ENCODE measurements at places on chromosomes 16 and 17.

- DNase-seq: no peak
These were observed 63.9 kb downstream of the TNRC6C start for GRCh38 chr17:78022425-78022824.

DNA sequence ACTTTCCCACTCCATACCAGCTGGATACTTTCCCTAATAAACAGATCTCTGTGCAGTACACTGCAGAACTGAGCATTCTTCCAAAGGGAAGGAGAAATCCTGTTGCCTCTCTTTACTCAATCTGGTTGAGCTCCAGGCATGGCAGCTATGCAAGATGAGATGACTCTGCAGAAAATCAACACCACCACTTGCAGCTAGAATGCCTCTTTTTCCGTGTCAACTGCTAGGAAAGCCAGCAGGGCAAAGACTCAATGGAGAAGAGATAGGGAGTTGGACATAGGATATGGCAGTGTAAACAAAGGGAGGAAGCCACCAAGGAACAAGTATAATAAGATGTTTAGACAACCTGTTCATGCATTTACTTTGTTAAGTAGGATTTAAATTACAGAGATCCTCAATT is 40.4 kb upstream of the CORO6 start:
- DNase-seq: no peak

- no peak for DNase-seq
These were observed 566.1 kb upstream of the CA10 start for GRCh38 chr17:52724578-52724977.

DNA sequence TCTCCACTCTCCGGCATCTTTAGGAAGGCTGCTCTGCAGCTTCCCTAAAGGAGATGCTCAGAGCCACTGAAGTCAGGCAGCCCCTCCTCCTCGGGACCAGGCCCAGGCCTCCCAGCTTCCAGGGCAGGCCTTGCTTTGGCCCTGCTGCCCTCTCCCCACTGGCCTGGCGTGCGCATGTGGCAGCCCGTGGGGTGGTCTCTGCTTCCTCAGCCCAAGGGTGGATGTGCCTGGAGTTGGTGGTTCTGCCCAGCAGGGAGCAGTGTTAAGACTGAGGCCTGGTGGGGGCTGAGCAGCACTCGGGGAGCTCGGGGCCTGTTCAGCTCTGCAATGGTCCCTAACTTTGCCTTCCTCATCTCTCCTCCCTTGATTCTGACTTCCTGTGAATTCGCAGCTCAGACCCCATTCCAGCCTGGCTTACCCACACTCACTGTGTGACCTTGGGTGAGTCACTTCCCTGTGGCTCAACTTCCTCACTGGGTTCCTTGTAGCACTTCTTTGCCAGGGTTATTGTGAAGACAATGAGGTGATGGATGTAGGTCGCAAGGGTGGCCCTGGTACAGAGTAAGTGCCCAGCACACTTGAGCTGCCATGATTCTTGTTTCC is 63.2 kb downstream of the NKD1 start:
- no peak for DNase-seq

GRCh38 chr17:2961446-2961845 is 102.0 kb downstream of the OR1D5 start:
- no peak for DNase-seq

DNA sequence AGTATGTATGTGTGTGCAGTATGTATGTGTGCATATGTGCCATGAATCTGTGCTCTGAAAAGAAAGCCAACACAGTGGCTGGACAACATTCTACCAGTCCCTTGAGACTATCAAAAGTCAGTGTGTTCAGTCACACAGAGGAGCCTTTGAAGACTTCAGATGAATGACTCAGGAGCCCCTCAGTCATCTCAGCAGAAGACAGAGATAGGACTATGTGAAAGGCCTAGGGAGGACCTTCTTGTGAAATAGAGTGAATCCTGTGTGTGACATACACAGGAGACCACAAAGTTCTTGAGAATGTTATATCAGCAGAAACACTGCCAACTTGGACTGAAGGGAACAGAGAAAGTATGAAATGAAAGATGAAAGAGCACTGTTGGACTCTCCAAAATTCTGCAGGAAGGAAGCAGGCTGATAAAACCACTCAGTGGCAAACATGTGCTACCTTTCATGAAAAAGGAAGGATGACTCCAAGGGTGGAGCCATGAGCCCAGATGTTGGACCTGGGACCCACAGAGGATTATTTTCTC is 108.4 kb downstream of the METRNL start:
- no peak for DNase-seq

- DNase-seq: no peak
These were observed 5.5 kb upstream of the TMEM114 start for GRCh38 chr16:8595783-8596182.

GRCh38 chr16:73317321-73317857 is 269.5 kb upstream of the ZFHX3 start:
- no peak for DNase-seq

GRCh38 chr17:8488901-8489300 is 53.2 kb downstream of the NDEL1 start:
- no peak for DNase-seq

- DNase-seq: no peak
These were observed 214.1 kb downstream of the SEC14L1 start for GRCh38 chr17:77354670-77355455.

DNA sequence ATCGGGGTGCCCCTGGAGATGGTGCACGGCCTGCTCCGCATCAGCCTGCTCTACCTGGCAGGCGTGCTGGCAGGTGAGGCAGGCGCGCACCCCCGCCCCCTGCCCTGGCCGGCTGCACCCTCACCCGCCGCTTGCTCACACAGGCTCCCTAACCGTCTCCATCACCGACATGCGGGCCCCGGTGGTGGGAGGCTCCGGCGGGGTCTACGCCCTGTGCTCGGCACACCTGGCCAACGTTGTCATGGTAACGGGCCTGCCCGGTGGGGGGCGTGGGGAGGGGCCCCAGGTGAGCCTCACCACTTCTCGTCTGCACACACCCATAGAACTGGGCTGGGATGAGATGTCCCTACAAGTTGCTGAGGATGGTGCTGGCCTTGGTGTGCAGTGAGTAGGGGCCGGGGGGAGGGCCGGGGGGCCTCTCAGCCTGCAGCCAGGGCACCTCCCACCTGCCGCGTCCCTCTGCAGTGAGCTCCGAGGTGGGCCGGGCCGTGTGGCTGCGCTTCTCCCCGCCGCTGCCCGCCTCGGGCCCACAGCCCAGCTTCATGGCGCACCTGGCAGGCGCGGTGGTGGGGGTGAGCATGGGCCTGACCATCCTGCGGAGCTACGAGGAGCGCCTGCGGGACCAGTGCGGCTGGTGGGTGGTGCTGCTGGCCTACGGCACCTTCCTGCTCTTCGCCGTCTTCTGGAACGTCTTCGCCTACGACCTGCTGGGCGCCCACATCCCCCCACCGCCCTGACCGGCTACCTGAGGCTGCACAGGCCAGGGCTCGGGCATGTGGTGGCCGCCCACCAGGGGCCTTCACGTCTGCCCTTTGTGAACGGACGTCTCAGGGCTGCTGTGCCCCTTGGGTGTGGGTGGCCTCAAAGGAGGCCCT is 2.1 kb downstream of the RHBDL1 start:
- DNase-seq: no peak

- no peak for DNase-seq
These were observed 806 bp downstream of the MRM1 start for GRCh38 chr17:36602030-36602748.

DNA sequence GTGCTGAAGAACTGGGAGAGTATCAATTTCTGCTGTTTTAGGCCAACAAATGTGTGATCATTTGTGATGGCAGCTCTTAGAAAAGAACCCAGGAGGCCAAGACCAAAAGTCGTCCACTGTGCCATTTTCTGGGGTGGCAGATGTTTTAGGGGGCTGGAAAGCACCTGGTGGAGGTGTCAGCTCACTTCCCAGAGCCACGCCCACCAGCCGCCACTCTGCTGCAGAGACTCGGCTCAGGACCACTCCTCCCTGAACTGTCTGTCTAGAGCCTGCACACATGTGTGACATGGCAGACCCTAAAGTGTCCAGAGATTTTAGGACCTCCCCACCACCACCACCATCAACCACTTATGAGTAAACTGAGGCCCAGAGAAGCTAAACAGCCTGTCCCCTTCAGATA is 23.9 kb upstream of the RPL38 start:
- DNase-seq: no peak

- DNase-seq: no peak
These were observed 16.9 kb downstream of the DOC2B start for GRCh38 chr17:164303-165235.

GRCh38 chr17:49926886-49927285 is 42.1 kb upstream of the DLX4 start:
- no peak for DNase-seq

DNA sequence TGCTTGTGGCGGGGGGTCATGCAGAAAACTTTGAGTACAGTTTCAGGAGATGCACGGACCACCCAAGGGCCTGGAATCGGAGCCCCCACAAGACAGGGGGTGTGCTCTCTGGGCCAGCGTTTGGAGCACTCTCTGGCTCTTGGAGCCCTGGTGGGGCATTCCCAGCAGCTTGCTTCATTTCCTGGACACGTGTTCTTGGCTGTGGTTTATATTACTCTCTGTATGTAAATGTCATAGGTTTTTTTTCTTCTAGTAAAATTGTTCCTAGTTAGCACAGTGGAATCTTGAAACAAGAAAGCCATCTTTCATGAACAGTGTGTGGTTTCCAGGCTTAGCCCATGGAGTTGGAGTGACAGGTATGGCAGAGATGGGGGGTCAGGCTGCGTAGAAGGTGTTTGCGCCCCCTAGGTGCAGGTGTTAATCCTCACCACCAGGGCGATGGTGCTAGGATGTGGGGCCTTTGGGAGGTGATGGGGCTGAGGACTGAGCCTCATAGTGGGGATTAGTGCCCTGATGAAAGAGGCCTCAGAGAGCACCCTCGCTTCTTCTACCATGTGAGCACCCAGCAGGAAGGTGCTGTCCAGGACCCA is 79.8 kb downstream of the JPH3 start:
- no peak for DNase-seq

GRCh38 chr17:60314423-60314822 is 77.5 kb downstream of the USP32 start:
- no peak for DNase-seq

DNA sequence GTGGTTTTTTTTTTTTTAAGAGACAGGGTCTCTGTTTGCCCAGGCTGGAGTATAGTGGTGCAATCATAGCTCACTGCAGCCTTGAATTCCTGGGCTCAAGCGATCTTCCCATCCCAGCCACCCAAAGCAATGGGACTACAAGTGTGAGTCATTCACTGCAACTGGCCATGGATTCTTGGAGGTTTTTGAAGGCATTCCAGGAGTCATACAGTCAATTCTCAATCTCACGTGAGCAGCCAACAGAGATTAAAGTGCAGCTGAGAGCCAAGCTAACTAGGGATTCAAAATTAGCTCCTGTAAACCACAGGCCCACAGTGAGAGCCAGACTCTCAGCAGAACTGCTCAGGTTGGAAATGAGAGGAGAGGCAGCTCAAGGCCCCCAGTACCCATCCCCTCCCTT is 30.2 kb downstream of the XPO6 start:
- no peak for DNase-seq

- DNase-seq: no peak
These were observed 32.5 kb downstream of the ANKRD40 start for GRCh38 chr17:50675190-50675589.

GRCh38 chr16:87856791-87857228 is 12.5 kb downstream of the SLC7A5 start:
- DNase-seq: no peak
